Cerebellum (tissue), 4 donors: ENCODE measurements at places on chromosomes 2 and 18. TPM values are rescaled to one million over a fixed set of nuclear protein-coding genes. Genes with fewer than 3 reads are reported as not detected.

The MDH1B gene
- 5.0 TPM for total RNA-seq

The CFAP65 gene
- 1.00 TPM for total RNA-seq

The NPC1 gene
- 34.8 TPM for total RNA-seq

The EGR4 gene
- 0.09 TPM for total RNA-seq

The RNF144A gene
- total RNA-seq, result 53.9 TPM

The PLCL1 gene
- total RNA-seq, result 13.0 TPM

The LAMA1 gene
- total RNA-seq, result 46.9 TPM

- no peak for DNase-seq
These were observed 45.7 kb downstream of the IMPA2 start for GRCh38 chr18:12027046-12027445.

DNA sequence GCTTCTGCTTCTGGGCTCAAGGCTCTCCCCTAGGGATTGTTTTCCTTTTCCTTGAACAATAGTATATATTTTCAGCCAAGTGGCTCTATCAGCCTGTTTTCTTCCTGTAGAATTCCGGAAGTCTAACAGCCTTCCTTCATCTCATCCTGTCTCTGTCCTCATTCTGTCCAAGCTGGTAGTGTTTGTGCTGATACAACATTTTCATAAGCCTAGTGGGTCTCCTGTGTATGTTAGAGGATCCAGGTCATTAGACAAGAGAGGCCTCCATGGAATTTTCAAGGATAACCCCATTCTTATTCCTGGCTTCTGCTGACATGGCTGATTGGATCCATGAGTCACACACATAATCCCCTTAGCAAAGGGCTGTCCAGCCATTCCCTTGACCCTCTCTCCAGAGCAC, 467.6 kb downstream of the PTPRM start:
- DNase-seq, result no peak

- DNase-seq, result no peak
These were observed 415.3 kb downstream of the HRH4 start for GRCh38 chr18:24875777-24876176.

- peak; percentile 17 for DNase-seq
These were observed 1.2 kb downstream of the RAPH1 start for GRCh38 chr2:203533676-203534591.

DNA sequence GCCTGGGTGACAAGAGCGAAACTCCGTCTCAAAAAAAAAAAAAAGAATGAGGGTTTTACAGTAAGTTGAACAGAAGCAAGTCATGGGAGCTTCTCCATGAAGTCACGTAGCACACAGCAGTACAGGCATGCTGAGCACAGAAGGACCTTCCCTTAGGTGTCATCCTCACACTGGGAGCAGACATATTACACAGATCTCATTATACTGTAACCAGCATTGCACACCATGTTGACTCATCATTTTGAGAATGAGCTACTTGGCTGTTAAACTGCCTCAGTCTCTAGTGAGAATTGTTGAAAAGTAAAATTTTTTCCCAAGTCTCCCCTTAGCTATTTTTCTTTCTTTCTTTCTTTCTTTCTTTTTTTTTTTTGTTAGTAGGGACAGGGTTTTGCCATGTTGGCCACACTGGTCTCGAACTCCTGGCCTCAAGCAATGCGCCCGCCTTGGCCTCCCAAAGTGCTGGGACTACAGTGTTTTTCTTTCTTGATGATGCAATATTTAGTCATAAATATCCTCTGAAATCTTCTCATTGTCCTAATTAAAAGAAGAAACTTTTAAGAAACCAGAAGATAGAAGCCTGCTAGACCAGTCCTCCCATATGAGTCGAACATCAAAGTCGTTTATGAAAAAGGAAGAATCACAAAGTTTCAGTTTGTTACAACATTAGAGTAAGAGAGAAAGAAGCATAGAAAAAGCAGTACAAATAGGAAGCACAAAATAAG, 37.9 kb upstream of the PPP1CB start:
- DNase-seq, result no peak

- DNase-seq, result no peak
These were observed 31.3 kb downstream of the HS1BP3 start for GRCh38 chr2:20619624-20620024.

- DNase-seq, result no peak
These were observed 2.0 kb downstream of the XPO1 start for GRCh38 chr2:61536180-61536571.

DNA sequence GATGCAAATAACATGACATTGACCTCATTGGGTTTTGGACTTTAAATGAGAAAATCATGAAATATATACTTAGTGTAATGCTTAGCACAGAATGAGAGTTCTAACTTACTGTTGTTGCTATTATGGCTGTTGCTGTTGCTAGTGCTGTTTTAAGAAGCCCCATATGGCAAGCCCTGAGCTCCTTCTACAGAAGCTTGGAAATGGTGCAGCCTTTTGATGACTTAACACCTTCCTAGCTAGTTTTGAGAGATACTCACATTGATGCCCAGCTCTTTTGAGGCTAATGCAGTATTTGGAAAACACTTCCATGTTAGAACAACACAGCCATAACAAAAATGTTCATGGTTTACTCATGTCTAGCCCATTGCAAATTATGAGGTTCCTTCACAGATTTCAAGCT, 30.9 kb downstream of the OSR1 start:
- DNase-seq, result no peak

DNA sequence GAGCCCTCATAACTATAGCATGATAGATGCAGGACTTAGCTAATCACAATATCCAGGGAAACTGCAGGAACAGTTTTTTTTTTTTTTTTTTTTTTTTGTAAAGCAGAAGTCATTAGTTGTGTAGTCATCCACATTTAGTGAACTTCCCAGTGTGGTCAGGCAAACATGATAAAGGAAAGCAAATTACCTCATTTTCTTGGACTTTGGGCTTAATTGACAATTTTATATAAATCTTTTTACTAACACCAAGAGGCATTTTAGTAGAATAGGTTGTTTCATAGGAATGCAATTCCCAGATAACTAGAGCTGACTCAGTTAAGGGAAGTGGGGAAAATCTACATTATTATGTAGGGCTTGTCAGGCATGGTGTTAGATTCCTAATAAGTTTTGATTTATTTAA, 142.7 kb upstream of the GCFC2 start:
- no peak for DNase-seq

GRCh38 chr18:50847192-50847591, 27.4 kb upstream of the MRO start:
- DNase-seq, result no peak

DNA sequence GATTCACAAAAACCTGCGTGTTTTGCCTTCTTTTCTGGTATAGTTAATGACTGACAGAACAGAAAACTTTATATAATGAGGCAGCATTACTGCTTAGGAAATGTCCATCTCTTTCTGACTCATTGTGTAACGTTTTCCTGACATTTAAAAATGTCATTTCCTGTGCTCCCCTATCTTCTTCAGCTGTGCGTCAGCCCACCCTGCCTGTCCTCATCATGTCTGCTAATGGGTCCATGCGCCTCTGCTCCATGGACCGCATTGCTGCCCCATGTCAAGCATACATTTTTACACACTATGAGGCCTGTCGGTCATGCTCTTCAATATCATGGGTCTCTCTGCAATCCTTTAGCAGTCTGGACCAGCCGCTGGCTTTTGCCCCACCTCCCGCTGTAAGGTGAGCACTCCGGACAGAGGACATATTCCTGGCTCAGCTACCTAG, 234.3 kb downstream of the CDCA7 start:
- no peak for DNase-seq

- DNase-seq, result no peak
These were observed 2.2 kb downstream of the PLEKHA3 start for GRCh38 chr2:178482437-178482836.
